Stimulated activated CD8-positive, alpha-beta memory T cell treated with anti-CD3 and anti-CD28 coated beads, Interleukin-4, amount 100 ng/mL, for 48 hours (primary cell): ENCODE measurements at places on chromosomes 1 and 21.

- DNase-seq: no peak
Measured at GRCh38 chr1:85488126-85488525, 23.2 kb upstream of the DDAH1 start.

DNA sequence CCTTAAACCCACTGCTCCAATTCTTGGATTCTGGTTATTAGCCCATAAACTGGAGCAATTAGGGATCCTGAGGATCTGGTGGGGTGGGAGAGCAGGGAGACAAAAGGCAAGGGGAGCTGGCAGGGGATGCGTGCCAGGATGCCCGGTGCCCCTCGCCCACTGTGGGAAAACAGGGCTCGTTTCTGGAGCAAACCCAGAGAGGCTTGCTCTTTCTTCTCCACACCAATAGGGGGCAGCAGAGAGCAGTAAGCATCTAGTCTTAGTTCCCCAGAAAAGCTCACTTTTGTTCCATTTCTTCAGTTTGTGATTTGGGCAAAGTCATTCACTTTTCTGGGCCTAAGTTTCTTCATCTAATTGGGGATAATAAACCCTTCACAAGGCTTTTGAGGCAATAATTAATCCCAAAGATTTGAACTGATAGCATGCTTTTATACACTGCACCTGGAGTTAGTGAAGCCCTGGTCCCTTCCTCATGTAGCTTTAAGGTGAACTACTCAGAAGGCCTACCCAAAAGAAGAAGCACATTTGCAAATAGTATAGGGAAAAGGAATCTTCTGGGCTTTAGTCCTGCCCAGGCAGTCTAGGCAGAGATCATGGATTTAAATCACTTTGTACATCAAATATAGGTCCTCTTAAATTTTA is 160.6 kb upstream of the USP24 start:
- DNase-seq: peak; percentile 55

- no peak for DNase-seq
Measured at GRCh38 chr1:205505076-205505729, 734 bp downstream of the CDK18 start.

- DNase-seq: no peak
Measured at GRCh38 chr1:998995-999724, 737 bp downstream of the HES4 start.

DNA sequence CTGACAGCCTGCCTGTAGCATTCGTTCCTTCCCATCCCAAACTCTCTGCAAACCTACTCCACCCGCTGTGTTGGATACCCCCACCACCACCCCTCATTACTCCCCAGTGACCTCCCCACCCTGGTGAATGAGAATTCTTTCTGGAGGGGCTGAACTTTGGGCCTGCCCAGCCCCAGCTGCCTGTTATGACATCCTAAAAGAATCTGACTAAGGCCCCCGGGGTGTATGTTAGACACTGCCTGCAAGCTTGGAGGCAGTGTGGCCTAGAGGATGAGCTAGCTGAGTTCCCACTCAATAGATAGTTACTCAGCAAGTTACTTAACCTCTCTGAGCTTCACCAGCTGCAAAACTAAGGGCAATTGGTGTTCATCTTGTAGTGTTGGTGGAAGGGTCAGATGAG is 110.2 kb upstream of the FGGY start:
- no peak for DNase-seq
